ENCODE measurements at places on chromosomes 11 and 22.

- DNase-seq, result no peak
Observed at GRCh38 chr11:92130421-92130831, 94.2 kb upstream of the FAT3 start.

- no peak for DNase-seq
Observed at GRCh38 chr22:39943953-39944872, 16.0 kb upstream of the TMA7B start.

- no peak for DNase-seq
Observed at GRCh38 chr11:134260503-134260902, 7.1 kb downstream of the ACAD8 start.

- no peak for DNase-seq
Observed at GRCh38 chr22:22893077-22893805, 5.6 kb downstream of the IGLL5 start.

- no peak for DNase-seq
Observed at GRCh38 chr11:134584001-134584561, 172.0 kb upstream of the B3GAT1 start.

All from cortex of kidney (tissue), 1 donor.